ENCODE measurements at places on chromosomes 5 and 9.
A peak's percentile ranks its signal among the peaks of the same experiment; 100 is the strongest.

DNA sequence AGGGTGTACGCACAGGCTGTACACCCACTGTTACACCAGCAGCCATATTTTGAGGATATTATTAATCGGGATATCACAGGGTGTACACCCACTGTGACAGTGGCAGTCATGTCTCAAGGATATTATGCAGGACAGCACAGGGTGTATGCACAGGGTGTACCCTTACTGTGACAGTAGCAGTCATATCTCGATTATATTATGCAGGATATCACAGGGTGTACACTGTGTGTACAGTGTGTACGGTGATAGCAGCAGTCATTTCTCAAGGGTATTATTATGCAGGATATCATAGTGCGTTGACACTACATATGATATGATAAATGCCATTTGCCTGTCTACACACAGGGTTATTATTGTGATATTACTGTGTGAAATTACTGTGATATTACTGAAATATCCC lies 80.5 kb upstream of the SLC25A48 start:
- DNase-seq: no peak

- DNase-seq: no peak
Measured at GRCh38 chr5:66666778-66667177, 70.6 kb downstream of the MAST4 start.

GRCh38 chr9:131181091-131181681 lies 55.8 kb downstream of the NUP214 start:
- no peak for DNase-seq

DNA sequence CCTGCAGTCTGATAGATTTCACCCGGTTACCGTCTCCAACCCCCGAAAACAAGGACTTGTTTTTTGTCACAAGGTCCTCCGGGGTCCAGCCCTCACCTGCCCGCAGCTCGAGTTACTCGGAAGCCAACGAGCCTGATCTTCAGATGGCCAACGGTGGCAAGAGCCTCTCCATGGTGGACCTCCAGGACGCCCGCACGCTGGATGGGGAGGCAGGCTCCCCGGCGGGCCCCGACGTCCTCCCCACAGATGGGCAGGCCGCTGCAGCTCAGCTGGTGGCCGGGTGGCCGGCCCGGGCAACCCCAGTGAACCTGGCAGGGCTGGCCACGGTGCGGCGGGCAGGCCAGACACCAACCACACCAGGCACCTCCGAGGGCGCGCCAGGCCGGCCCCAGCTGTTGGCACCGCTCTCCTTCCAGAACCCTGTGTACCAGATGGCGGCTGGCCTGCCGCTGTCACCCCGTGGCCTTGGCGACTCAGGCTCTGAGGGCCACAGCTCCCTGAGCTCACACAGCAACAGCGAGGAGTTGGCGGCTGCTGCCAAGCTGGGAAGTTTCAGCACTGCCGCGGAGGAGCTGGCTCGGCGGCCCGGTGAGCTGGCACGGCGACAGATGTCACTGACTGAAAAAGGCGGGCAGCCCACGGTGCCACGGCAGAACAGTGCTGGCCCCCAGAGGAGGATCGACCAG lies 121.3 kb downstream of the DAB2IP start:
- no peak for DNase-seq

- no peak for DNase-seq
Measured at GRCh38 chr9:108400297-108400696, 455.5 kb downstream of the ACTL7B start.

DNA sequence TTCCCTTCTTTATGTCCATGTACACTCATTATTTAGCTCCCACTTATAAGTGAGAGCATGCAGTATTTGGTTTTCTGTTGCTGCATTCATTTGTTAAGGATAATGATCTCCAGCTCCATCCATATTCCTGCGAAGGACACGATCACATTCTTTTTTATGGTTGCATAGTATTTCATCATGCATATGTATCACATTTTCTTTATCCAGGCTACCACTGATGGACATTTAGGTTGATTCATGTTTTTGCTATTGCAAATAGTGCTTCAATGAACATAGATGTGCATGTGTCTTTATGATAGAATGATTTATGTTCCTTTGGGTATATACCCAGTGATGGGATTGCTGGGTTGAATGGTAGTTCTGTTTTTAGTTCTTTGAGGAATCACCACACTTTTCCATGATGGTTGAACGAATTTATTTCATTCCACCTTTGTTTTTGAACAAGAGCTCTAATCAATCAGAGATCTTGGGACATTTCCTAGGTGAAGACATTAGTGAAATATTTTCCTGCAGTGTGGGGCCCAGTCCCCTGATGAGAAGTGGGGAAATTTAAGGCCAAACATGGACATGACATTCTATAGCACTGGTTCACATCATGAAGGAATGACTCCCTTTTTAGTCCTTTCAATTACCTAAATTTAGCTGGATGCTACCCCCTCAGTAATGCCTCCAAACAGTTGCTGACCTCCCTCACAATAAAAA lies 7.1 kb upstream of the TEX48 start:
- no peak for DNase-seq

GRCh38 chr9:125360601-125361000 lies 99.0 kb downstream of the GAPVD1 start:
- no peak for DNase-seq

GRCh38 chr5:175436359-175436758 lies 7.6 kb downstream of the DRD1 start:
- DNase-seq: no peak

GRCh38 chr5:91500758-91501157 lies 117.6 kb upstream of the ARRDC3 start:
- DNase-seq: no peak

GRCh38 chr9:818958-819357 lies 22.5 kb upstream of the DMRT1 start:
- DNase-seq: no peak

GRCh38 chr9:111992523-111992922 lies 95.9 kb downstream of the UGCG start:
- no peak for DNase-seq

DNA sequence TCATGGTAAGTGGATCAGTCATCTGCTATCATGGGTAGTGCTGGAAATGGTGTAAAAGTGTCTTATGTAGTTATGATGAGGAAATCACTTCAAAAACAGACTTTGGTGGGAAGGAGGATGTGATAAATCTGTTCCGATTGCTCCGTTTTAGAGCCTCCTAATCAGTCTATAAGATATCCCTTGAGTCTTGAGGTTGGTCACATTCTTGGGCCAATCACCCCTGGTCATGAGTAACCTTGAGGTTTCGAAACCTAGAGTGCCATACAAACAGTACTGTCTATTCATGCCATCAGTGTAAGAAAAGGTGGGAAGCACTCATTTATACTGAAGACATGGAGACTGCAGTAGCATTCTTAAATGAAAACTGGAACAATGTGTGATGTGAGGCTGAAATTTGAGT lies 45.8 kb downstream of the LRRTM2 start:
- DNase-seq: no peak

- DNase-seq: peak; percentile 24
Measured at GRCh38 chr9:87812375-87813118, 70.1 kb upstream of the SPATA31E1 start.

Measured in AG09319 (cell line).